ENCODE measurements at places on chromosomes 7 and 10. TPM values are rescaled to one million over a fixed set of nuclear protein-coding genes. Genes with fewer than 3 reads are reported as not detected.

ACTL6B gene
- not detected for total RNA-seq

AKR1C4 gene
- not detected for total RNA-seq

GIMAP4 gene
- total RNA-seq, result 1.0 TPM

NRAP gene
- total RNA-seq, result not detected

MDFIC gene
- 39.0 TPM for total RNA-seq

THSD7A gene
- 0.03 TPM for total RNA-seq

PLPP4 gene
- 0.26 TPM for total RNA-seq

LANCL2 gene
- 17.4 TPM for total RNA-seq

RAB19 gene
- total RNA-seq, result 0.35 TPM

FANK1 gene
- not detected for total RNA-seq

DNA sequence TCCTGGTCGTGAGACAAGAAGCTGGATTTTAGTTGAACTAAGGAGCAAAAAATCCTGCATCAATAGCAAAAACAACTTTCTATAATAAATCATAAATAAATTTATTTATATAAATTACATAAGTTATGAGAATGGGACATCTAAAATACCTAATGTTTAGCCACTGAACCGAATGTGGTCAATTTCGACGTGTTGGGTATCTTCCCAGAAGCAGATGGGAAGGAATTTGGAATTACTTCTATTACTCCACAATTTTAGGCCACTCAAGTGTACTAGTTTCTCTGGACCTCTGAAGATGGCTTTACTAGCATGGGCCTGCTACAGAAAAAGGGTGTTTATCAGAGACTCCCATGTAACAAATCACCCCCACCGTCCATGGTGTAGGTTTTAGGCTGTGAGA, 172.0 kb downstream of the PRPF18 start:
- no peak overlapping the region for H3K4me3 ChIP-seq
- DNase-seq, result no peak
- H3K36me3 ChIP-seq, result no peaks in the 10 kb centered on the region
- H3K4me1 ChIP-seq, result peaks cover 77% of the 10 kb centered on the region

DNA sequence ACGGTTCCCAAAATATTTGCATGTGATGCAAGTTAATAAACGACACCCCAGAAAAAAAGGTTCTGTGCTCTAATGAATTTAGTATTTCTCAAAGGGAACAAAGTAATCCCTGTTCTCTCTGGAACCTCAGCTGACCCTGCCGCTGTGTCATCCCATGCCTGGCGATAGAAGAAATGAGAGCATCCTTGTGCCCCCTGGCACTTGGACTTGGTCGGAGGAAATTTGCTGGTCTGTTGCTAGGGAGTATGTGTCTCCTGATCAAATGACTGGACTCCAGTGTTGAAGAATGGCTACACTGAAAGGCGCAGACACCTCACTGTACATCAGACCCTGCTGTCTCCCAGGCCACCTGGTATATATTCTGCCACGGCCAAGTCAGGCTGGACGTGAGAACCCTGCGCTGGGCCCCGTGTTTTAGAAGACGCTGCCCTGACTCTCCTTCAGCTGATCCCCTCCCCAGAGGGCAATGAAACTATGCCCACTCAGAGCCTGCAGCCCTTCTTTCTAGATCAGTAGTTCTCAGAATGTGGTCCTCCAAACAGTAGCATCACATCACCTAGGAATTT, 67.2 kb downstream of the THNSL1 start:
- H3K27ac ChIP-seq, result no peak overlapping the region
- no peak overlapping the region for H3K4me3 ChIP-seq
- H3K27me3 ChIP-seq, result no peaks in the 10 kb centered on the region
- peaks cover 4% of the 10 kb centered on the region for H3K4me1 ChIP-seq

- no peaks in the 10 kb centered on the region for H3K27me3 ChIP-seq
- H3K36me3 ChIP-seq, result no peaks in the 10 kb centered on the region
- DNase-seq, result no peak
- H3K27ac ChIP-seq, result no peak overlapping the region
- no peaks in the 10 kb centered on the region for H3K4me1 ChIP-seq
Measured at GRCh38 chr10:54363390-54363789, 437.6 kb downstream of the PCDH15 start.

DNA sequence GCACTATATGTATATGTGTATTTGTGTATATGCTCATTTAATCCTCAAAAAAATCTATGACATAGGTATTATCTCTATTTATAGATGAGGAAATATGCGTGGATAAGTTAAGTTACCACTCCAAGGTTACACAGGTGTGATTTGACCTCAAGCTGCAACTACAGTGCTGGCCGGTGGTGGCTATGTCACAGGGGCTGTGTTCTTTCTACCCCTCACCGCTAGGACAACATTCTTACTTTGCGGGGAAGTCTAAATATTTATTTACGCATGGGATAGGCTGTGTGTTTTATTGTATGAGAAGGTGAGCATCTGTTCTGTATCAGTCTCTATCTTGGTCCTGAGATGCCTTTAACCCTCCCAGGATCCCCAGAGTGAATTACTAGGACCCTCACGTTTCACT, 60.0 kb downstream of the CREB5 start:
- peaks cover 3% of the 10 kb centered on the region for H3K4me1 ChIP-seq
- no peak overlapping the region for H3K27ac ChIP-seq

DNA sequence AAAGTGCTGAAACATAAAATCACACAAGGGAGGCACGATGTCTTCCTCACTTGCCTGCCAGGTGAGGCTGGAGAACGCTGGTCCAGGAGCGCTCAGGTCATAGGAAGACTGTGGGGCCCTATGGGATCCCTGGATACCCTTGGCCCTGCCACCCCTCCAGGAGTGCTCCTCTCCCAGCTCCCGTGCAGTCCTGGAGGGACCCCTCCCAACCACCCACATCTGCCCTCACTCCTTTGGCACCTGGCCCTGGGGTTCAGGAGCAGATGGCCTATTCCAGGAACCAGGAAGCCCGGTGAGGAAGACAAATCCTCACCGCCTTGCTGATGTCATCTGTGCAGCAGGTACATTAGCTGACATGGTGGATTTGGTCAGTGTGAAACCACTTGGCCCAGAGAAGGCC, 3.7 kb upstream of the CXCL12 start:
- H3K27ac ChIP-seq, result no peak overlapping the region
- H3K27me3 ChIP-seq, result no peaks in the 10 kb centered on the region
- H3K4me3 ChIP-seq, result no peak overlapping the region
- no peaks in the 10 kb centered on the region for H3K36me3 ChIP-seq

DNA sequence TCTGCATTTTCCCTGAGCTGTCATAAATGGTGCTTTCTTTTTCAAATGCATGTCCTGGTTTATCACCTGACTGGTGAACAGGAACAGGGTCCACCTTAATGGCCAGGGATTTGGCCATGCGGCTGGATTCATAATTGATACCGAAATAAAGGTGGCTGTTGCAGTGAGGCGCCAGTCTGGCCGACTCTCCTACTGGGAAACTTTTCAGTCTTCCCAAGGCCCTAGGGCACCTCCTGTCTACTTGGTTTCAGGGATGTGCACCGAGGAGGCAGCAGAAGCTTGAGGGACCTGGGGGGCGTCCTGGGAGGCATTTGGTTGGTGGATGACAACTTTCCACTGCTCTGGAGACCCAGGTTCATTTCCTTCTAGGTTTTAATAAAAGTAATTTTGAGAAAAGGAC, 46.4 kb upstream of the FIGNL1 start:
- no peak overlapping the region for H3K27ac ChIP-seq
- DNase-seq, result no peak
- no peak overlapping the region for H3K4me3 ChIP-seq
- H3K27me3 ChIP-seq, result peaks cover 6% of the 10 kb centered on the region

- H3K4me1 ChIP-seq, result 0 out of 2 replicates have a peak, but pooled peaks cover 4% of the 10 kb centered on the region
- H3K36me3 ChIP-seq, result no peaks in the 10 kb centered on the region
- H3K27ac ChIP-seq, result no peak overlapping the region
- no peaks in the 10 kb centered on the region for H3K27me3 ChIP-seq
Measured at GRCh38 chr7:31873816-31874597, 187.0 kb downstream of the PPP1R17 start.

DNA sequence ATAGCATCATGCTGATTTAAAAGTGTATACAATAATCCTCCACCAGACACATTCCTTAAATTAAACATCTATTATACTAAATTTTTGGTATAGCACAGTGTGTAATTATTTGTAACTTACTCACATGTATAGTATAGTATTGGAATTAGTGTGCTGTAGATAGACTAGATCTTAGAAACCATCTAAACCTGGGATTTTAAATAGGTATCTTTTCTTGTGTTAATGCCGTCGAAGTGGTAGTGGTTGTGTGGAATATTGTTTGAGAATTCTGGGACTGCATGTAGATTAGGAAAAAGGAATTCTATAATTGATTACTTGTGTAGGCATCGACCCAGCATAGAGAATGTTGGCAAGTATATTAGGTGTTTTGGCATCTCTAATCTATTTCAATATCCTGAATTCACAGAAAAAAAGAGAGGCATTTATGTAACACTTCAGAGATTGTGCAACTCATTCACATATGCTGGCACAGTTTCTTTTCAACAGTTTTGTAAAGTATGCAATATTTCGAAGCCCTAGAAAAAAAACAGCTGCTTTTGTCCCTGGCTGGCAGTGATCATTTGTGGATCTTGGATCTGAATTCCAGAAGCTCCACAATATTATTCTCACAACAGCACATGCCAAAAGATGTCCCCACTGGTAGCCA, 145.5 kb upstream of the AGR3 start:
- no peaks in the 10 kb centered on the region for H3K36me3 ChIP-seq
- H3K4me3 ChIP-seq, result no peak overlapping the region
- no peak overlapping the region for H3K27ac ChIP-seq
- no peak for DNase-seq
- H3K27me3 ChIP-seq, result no peaks in the 10 kb centered on the region

GRCh38 chr7:79245623-79246249, 207.7 kb downstream of the MAGI2 start:
- H3K27me3 ChIP-seq, result no peaks in the 10 kb centered on the region
- DNase-seq, result no peak
- no peaks in the 10 kb centered on the region for H3K36me3 ChIP-seq
- no peaks in the 10 kb centered on the region for H3K4me1 ChIP-seq
- H3K27ac ChIP-seq, result no peak overlapping the region

DNA sequence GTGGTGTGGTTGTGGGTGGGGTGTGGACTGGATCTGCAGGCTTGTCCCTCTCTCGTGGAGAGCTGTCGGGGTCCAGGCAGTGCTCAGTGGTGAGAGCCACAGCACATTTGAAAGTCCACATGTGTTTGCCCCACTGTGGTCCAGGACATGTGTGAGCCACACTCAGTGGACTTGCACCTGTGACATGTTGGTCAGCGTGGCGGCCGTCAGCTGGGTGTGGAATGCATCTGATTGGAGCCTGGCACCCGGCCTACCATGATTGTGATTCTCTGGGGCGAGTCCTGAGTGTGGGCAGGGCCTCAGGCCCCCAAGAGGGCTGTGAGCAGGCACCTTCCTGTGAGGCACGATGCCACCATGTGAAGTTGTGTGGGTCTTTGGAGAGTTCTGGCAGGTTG, 77.9 kb downstream of the DNAJB6 start:
- no peak overlapping the region for H3K27ac ChIP-seq
- H3K4me1 ChIP-seq, result no peaks in the 10 kb centered on the region
- no peak overlapping the region for H3K4me3 ChIP-seq
- H3K27me3 ChIP-seq, result no peaks in the 10 kb centered on the region
- no peak for DNase-seq

- no peak for DNase-seq
- no peaks in the 10 kb centered on the region for H3K36me3 ChIP-seq
- H3K4me1 ChIP-seq, result no peaks in the 10 kb centered on the region
- H3K4me3 ChIP-seq, result no peak overlapping the region
- H3K27ac ChIP-seq, result no peak overlapping the region
Measured at GRCh38 chr7:81783818-81784217, 14.0 kb upstream of the HGF start.

GRCh38 chr7:111264111-111264868, 173.4 kb downstream of the LRRN3 start:
- no peaks in the 10 kb centered on the region for H3K36me3 ChIP-seq
- H3K4me3 ChIP-seq, result no peak overlapping the region
- no peaks in the 10 kb centered on the region for H3K4me1 ChIP-seq
- no peak for DNase-seq

DNA sequence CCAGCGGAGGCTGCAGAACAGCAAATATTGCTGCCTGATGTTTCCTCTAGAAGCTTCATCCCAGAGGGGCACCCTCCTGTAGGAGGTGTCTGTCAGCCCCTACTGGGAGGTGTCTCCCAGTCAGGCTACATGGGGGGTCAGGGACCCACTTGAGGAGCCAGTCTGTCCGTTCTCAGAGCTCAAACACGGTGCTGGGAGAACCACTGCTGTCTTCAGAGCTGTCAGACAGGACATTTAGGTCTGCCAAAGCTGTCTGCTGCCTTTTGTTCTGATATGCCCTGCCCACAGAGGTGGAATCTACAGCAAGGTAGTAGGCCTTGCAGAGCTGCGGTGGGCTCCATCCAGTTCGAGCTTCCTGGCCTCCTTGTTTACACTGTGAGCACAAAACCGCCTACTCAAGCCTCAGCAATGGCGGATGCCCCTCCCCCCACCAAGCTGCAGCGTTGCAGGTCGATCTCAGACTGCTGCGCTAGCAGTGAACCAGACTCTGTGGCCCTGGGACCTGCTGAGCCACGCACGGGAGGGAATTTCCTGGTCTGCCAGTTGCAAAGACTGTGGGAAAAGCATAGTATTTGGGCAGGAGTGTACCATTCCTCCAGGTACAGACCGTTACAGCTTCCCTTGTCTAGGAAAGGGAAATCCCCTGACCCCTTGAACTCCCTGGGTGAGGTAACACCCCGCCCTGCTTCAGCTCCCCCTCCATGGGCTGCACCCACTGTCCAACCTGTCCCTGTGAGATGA, 17.7 kb upstream of the MINDY3 start:
- H3K27ac ChIP-seq, result no peak overlapping the region
- H3K36me3 ChIP-seq, result no peaks in the 10 kb centered on the region
- no peak overlapping the region for H3K4me3 ChIP-seq
- H3K27me3 ChIP-seq, result no peaks in the 10 kb centered on the region

DNA sequence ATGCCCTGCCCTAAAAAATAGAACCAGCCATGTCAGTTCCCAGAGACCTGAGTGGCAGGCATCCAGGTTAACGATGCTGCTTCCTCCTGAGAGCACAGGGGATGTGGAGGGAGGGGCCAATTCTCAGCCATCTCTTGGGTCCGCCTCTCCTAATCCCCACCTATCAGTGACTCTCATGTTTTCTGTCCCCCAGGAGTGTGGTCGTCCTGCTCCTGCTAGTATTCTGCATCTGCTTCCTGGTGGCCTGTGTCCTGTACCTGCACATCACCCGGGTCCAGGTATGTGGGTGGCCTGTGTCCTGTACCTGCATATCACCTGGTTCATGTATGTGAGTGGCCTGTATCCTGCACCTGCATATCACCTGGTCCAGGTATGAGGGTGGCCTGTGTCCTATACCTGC, 105.3 kb downstream of the ADCY1 start:
- no peak for DNase-seq
- H3K4me3 ChIP-seq, result no peak overlapping the region
- H3K27me3 ChIP-seq, result no peaks in the 10 kb centered on the region
- H3K36me3 ChIP-seq, result no peaks in the 10 kb centered on the region

GRCh38 chr7:130142654-130143333, 62.4 kb downstream of the TMEM209 start:
- H3K36me3 ChIP-seq, result no peaks in the 10 kb centered on the region
- H3K4me1 ChIP-seq, result peaks cover 28% of the 10 kb centered on the region
- no peak for DNase-seq
- H3K27me3 ChIP-seq, result no peaks in the 10 kb centered on the region
- H3K27ac ChIP-seq, result no peak overlapping the region
- no peak overlapping the region for H3K4me3 ChIP-seq
